ENCODE measurements at places on chromosomes 5 and 9.
A peak's percentile ranks its signal among the peaks of the same experiment; 100 is the strongest.

- DNase-seq, result no peak
These were observed 39.2 kb upstream of the NEK6 start for GRCh38 chr9:124218438-124218982.

- no peak for DNase-seq
These were observed 55.2 kb upstream of the DIRAS2 start for GRCh38 chr9:90697808-90698207.

DNA sequence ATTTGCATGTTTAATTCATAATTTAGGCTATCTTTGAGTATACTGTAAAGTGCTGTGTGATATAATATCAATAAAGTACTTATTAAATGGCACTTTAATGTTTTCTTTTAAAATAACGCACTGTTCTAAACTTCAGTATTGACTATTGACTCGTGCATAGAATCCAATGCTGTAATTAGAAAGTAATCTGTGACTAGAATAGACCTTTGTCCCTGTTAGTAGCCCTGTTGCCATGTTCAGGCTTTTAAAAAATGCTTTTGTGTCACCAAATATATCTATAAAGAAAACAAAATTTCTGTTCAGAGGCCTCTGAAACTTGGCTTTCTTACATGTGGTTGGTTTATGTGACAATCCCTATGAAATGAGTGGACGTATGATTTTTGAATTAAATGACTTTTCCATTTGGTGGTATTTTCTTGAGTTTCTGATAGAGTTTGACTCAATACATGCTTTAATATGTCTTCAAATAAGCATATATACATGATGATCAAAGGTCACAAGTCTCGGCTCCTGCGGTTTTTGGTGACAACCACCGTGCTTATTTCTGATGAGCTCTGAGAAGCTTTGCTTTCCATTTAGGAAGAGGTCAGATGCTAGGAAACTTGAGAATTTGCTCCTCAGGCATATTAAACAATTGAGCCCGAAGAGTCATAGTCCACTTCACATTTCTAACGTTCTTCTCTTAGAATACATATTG lies 174.7 kb downstream of the NR3C1 start:
- no peak for DNase-seq

GRCh38 chr5:137186759-137187461 lies 312.2 kb downstream of the SPOCK1 start:
- DNase-seq, result no peak

DNA sequence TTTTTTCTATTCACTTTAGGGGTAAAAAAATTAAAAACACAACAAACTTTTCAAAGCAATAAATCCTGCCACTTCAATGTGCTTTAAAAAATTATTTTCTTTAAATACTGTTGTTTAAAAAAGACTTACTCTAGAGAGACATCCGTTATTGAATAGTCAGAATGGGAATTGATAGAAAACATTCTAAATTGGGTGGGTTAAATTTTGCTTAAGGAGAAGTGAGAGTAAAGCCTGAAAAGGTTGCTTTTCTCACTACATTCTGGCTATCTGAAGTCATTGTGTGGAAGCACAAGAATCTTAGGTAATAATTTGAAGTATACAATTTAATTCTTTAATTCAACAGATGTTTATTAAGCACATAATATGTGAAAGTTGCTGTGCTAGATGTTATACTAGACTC lies 509.3 kb downstream of the NR2F1-AS1 start:
- no peak for DNase-seq

GRCh38 chr9:98450496-98450895 lies 195.0 kb upstream of the TBC1D2 start:
- no peak for DNase-seq

- DNase-seq, result peak; percentile 33
These were observed 23.2 kb downstream of the STK10 start for GRCh38 chr5:172164769-172165212.

DNA sequence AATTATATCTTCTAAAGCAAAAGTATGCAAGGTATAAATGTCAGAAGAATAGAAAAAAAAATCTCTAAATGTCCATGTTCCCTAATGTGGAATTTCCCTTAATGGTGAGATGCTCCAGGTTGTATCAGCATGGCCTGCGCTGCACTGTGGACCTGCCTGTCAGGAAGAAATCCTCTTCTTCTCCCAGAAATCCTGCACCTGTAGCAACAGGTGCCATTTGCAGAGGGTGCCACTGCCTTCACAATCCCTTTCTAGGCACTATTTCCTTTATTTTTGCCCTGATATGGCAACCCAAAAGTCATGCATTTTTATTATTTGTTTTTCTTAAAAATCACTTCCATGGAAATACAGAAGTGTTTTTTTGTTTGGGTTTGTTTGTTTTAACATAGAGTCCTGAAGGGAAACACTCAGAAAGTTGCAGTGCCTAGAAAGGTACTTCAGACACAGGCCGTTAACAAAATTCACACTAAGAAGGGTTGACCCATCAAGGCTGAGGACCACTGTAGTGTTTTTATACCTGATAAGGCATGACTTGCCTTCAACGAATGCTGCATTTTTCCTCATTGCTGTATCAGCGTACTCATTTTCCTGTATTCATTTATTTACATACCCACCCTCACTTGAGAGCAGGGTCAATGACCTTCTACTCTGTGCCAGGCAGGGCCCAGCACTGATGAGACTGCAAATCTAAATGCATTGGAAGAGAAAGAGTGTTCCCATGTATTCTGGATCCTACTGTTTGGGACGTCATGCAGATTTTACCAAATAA lies 177.8 kb downstream of the SNX18 start:
- no peak for DNase-seq

GRCh38 chr9:126818482-126818881 lies 13.6 kb downstream of the ZBTB43 start:
- no peak for DNase-seq

DNA sequence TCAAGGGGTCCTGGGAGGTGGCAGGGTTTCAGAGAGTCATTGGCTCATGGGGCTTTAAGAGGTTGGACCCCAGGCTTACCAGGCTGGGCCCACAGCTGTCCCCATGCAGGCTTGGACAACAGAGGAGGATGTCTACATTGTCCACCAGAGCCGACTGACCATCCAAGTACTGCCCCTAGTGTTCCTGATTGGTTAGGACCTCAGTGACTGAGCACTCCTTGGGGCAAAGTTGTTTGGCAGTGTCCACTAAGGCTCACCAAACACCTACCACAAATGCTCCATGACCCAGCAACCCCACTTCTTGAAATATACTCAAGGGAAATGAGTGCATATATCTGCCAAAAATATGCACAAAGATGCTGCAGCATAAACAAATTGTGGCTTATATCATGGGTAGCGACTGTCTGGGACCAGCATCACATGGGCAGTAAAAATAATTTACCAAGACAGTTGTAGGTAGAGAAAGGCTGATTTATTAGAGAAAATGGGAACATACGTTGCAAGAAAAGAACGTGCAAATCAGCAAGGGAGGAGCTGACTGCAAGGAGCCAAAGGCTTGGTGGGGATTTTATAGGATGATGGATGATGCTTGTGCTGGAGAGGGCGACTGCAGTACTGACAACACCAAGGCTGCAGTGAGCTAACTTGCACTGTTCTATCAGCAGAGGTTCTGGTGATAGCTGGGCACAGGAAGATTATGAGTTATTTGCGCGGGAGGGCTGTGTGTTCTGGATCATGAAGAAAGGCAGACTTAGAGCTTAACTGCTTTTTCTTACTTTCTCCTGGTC lies 265.2 kb downstream of the GADD45G start:
- no peak for DNase-seq

DNA sequence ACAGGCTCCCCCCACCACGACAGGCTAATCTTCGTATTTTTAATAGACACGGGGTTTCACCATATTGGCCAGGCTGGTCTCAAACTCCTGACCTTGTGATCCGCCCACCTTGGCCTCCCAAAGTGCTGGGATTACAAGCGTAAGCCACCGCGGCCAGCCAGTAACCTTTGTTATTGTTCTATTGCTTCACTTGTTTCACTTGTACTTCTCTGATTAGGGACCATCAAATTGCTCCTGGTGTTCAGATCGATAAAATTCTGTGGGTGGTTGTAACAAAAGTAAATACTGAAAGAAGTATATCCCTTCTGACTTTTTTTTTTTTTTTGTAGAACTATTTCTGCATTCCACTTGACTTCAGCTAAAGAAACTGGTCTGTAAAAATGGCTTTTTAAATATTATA lies 445.5 kb upstream of the CDH10 start:
- DNase-seq, result no peak

DNA sequence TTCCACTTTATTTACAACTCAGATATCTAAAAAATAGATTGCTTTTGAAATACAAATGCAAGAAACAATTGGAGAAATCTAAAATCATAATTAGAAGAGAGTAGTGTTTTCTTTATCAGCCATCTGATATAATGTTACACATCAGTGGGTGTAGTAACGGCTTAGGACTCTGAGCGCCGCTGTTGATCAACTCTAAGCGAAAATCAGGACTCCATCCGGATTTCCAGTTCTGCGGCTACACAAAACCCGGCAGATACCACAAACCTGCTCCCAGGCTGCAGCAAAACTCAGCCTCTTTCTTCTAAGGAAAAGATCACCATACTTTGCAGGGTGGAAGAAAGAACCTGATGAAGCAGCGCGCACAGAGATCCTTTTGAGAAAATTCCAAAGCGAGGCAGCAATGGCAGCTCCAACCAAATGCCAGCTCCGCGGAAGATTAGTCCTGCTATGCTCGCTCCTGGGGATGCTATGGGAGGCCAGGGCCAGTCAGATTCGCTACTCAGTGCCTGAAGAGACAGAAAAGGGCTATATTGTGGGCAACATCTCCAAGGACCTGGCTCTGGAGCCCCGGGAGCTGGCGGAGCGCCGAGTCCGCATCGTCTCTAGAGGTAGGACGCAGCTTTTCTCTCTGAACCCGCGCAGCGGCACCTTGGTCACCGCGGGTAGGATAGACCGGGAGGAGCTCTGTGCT lies at the start of gene PCDHGA9:
Gene PCDHGA9, plus strand, starts transcription at position 226 of the 691 bp plus-strand sequence. Its CDS starts 175 bp downstream, at position 401.
- peak; percentile 36 for DNase-seq

DNA sequence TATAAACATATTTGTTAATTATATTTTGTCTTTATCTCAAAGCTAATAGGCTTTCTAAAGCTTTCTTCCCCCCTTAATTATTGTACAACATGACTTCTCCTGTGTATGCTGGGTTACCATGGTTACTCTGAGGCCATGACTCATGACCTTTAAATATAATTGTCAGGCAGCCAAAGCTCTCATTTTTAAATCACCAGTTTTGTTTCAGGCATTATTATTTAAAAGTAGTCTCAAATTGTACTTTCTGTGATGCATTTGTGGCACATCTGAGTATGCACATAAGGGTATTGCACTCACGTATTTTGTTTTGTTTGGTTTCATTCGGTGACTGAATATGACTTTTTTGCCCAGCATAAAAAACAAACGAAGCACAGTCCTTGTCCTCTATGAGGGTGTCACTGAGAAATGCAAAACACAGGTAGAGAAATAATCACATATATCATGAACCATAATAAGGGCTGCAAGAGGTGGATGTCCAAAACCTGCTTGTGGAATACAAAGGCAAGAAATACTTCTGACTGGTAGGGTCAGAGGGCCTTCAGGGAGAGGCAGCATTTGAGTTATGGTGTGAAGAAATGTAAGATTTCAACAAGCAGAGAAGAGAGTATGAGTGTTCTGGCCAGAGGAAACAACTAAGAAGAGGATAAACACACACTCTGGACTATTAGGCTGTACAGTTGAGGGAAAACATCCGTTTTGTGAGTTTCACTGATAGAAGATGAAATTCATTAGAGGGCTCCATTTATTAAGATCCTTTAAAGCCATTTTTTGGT lies 2.1 kb downstream of the CCDC192 start:
- peak; percentile 20 for DNase-seq

DNA sequence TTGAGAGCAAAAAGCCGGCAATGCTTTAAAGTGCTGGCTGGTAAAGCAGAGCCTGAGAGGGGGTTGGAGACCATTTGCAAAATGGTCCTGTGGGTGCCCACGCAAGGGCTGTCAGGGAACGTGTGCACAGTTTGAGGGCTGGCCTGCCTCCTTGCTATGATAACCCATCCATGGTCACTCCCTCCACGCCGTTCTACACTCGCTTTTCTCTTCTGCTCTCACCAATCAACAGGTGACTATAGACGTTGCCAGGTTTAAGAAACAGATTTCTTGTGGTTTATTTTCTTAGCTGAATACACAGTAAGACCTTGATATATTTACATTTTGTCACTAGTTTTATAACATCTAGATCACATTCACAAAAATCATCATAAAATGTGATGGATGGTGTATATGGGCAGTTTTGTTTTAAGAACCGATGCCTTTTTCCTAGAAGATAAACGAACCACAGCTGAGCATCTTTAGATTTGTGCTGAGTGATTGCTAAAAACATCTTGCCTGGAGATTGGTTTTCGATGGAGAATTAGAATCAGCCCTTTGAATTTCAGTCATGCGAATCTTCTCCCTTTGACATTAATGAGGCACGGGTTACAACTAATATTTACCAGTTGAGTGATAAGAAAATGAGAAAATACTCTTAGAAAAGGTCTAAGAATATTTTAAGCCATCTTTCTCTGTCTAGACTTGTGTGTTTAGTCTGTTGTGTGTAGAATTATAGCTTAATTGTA lies 13.9 kb downstream of the MAP1B start:
- DNase-seq, result no peak

DNA sequence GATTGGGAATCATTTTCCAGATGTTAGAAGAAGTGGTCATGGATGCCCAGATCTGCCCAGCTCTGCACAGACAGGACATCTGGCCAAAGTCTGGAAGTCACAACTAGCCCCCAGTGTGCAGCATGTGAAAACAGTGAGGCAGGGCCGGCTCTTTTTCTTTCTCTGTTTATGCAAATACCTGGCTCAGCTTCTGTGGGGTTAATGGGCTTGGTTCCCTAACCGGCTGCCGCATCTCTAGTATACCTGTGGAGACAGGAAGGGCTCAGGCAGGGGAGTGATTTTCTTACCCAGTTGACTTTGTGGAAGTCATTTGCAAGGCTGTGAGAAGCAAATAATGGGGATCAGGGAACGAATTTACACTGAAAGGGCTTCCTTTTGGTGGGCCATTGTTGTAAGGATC lies 254.8 kb upstream of the PANK3 start:
- DNase-seq, result no peak

DNA sequence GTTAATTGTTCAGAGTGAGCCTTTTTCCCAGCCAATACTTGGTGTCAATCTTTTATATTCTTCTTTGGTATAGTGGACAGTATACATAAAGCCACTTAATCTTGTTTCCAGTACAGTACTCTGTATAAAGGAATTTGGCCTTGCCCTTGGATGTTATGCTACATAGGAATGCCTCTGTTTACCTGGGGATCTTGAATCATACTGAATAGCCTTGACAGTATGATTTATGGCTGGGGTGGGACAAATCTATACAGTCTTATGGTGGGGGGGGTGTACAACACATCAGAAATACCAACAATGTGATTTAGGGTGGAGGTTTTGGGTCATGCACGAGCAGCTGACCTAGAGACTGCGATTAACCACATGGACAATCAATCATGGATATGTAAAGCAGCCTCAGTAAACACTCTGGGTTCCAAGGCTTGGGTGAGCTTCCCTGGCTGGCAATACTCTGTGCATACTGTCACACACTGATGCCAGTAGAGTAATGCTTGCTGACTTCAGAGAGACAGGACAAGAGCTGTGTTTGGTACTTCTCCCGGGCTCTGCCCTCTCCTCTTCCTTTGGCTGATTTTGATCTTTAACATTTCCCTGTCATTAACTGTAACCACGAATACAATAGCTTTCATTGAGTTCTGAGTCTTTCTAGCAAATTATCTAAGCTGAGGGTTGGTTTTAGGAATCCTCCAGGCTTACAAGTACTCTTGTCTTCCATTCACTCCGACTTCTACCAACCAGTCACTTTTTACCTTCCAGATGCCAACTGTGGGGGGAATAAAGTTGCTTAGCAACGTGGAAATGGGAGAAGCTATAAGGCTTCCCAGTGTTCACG lies 84.6 kb downstream of the IARS1 start:
- no peak for DNase-seq

GRCh38 chr9:126975327-126976220 lies 61.0 kb downstream of the RALGPS1 start:
- no peak for DNase-seq

Data from brain (organoid and tissue), 16 donors.